ENCODE measurements at places on chromosomes 12 and 14. TPM values are rescaled to one million over a fixed set of nuclear protein-coding genes. Genes with fewer than 3 reads are reported as not detected.

GRCh38 chr14:75515629-75515996 is 6.7 kb upstream of the BATF start:
- DNase-seq: no peak

GRCh38 chr12:24696800-24697199 is 252.1 kb downstream of the BCAT1 start:
- no peak for DNase-seq

- no peak for DNase-seq
These were observed 2.6 kb downstream of the PLA2G1B start for GRCh38 chr12:120324841-120325417.

GRCh38 chr14:97718886-97719442 is 921.8 kb downstream of the VRK1 start:
- DNase-seq: no peak

DNA sequence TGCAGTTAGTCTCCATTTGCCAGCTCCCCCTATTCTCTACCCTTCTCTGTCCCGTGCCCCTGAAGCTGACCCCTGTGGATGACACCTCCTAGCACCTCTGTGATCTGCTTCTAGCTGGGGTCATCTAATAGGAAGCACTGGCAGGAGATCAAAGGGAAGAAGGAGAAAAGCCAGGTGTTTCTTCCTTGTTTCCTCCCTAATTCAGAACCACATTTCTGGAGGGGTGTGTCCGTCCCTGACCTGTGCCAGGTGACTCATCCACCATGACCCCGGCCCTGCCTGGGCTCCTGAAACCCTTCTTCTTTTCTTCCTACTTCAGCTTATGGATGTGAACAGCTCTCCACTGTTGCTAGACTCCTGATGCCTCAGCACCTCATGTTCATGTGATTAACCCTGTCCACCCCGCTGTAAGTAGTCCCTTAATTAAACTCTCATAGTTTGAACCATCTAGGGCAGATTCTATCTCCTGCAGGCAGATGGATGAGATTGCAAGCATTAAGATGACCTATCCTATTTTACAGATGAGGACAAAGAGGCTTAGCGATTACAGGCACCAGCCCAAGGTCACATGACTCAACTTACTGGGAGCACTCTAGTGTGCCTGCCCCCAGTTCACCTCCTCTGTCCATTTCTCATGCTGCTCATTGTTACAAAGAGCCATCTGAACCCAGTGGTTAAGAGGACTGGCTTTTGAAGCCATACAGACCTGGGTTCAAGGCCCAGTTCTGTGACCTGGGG is 770.5 kb downstream of the MED13L start:
- no peak for DNase-seq

DNA sequence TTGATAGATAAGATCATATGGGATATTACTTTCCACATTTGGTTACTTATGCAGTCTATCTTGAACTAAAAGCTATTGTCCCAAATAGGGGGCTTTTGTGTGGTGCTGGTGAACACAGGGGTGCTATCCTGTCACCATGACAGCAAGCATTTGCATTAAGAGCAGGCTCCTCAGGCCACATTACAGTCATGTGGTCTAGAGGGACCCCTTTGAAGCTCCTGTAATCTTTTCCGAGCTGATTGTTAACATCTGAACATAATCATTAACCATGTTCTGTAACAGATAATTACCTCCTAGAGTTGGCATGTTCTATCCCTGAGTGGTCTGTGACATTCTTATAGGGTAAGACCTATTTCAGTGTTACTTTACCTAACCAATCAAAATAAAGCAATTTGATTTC is 178.8 kb downstream of the KTN1 start:
- DNase-seq: no peak

- DNase-seq: no peak
These were observed 173.3 kb downstream of the ANO2 start for GRCh38 chr12:5771756-5772155.

DNA sequence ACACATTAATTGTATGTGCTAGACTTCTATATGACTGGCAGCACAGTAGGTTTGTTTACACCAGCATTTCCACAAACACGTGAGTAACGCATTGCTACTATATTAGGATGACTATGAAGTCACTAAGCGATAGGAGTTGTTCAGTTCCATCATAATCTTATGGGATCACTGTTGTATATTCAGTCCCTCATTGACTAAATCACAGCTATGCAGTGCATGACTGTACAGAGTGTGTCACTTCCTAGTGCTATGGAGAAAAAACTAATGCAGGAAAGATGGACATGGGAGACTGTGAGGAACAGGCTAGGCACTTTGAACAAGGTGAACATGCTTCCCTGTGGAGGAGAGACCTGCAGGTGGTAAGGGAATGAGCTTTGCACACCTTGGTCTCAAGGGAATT is 259.8 kb downstream of the NUAK1 start:
- DNase-seq: no peak

DNA sequence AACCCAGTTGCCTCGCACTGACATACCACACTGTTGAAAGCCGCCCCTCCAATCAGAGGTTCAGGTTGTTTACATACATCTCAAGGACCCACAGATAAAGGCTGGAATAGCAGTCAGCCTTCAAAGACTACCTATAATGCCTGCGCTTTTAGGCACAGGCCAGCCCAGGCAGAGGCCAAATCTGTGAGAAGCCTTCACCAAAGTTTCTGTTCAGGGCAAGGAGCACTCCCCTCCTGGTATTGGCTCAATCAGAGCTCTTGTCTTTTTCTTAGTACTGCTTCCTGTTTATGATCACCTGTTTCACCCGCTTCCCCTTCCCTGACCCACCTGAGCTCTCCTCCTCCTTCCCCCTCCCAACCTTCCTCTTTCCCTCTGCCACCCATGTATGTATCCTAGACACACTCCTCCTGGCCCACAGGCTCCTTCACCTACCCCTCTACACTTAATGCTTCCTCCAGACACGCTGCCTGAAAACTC is 34.8 kb downstream of the DUSP16 start:
- DNase-seq: no peak

GRCh38 chr12:70045514-70045913 is 197.7 kb upstream of the CNOT2 start:
- no peak for DNase-seq

NTN4 gene
- 76.7 TPM for total RNA-seq

GRCh38 chr14:64974563-64974962 is 2.4 kb upstream of the RAB15 start:
- DNase-seq: no peak

DNA sequence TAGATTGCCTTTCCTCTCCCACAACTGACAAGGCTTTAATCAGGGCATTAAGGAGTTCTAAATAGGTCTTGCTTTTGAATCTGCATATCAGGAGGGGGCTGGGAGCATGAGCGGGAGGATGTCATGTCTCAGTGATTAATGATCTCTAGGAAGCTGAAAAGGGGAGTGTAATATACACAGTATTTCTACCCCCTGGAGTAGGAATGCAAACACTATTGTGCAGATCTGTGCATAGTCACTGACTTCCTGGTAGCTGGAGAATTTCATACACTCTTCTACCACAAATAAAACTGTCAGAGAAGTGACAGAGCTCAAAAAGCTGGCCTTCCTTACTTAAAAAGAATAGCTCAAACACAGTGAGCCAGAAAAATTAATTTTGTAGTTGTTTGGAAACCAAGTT is 65.8 kb downstream of the RIC8B start:
- peak; percentile 62 for DNase-seq

DNA sequence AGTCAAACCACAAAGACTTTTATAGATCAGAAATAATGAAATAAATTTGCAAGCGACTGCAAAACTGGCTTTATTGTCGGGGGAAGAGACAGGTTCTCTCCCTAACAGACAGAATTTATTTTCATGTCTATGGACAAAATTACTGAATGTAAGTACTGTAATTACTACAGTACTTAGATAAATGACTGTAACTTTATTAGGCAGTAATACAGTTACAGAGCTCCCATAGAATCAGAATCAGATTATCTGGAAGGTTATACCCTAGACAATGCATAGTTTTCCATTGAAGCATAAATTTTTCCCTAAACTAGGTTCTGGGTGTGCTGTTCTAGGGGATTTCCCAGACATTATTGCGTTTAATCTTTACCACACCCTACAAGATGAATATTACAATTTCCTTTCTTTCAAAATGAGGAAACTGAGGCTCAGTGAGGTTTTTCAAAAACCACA is 114.2 kb downstream of the C12orf75 start:
- no peak for DNase-seq

- DNase-seq: no peak
These were observed 44.4 kb downstream of the TBX5 start for GRCh38 chr12:114361545-114361944.

DTD2 gene
- total RNA-seq: 44.6 TPM

TOMM20L gene
- not detected for total RNA-seq

- DNase-seq: no peak
These were observed 679.3 kb downstream of the BCL11B start for GRCh38 chr14:98592611-98593170.

DNA sequence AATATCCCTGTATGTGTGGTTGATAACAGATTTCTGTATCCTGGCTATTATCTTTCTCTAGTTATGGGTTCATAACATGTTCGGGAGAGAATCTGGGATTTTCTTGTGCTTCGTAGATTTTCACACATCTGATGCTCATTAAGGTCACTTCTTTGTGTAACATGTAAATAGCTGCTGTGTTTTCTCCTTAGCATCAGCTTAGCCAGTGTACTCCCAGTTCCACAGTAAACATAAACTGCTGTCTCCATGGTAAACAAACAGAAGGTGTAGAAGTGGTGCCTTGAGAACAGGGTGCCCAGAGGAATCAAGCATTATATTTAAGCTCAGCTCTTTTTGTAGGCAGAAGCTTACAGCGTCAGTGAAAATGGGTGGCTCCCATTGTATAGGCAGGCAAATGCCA is 88.0 kb downstream of the ANO6 start:
- DNase-seq: no peak

DNA sequence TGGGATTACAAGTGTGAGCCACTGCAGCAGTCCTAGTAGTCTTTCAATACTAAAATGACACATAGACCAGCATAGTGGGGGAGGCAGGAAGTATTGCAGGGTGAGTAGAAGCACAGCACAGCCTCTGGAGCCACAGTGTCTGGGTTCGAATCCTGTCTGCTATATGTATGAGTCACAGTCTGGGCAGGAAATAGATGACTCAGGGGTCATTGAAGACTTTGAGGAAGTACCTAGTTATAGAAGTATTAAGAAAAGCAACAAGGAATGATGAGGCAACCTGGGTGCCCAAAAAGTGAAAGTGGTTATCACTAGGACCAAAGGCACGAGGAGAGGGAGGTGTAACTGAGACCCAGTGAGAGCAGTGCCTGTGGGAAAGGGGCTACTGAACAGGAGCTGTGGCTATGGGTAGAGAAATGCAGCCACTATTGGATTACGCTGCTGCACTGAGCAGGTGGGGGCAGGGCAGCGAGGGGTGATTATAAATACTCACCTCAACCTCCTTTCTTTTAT is 124.0 kb downstream of the PDE3A start:
- peak; percentile 7 for DNase-seq

- DNase-seq: no peak
These were observed 161.3 kb downstream of the ZFP36L1 start for GRCh38 chr14:68631394-68632053.

MAP1LC3B2 gene
- 1.2 TPM for total RNA-seq

RNASE7 gene
- not detected for total RNA-seq

DNA sequence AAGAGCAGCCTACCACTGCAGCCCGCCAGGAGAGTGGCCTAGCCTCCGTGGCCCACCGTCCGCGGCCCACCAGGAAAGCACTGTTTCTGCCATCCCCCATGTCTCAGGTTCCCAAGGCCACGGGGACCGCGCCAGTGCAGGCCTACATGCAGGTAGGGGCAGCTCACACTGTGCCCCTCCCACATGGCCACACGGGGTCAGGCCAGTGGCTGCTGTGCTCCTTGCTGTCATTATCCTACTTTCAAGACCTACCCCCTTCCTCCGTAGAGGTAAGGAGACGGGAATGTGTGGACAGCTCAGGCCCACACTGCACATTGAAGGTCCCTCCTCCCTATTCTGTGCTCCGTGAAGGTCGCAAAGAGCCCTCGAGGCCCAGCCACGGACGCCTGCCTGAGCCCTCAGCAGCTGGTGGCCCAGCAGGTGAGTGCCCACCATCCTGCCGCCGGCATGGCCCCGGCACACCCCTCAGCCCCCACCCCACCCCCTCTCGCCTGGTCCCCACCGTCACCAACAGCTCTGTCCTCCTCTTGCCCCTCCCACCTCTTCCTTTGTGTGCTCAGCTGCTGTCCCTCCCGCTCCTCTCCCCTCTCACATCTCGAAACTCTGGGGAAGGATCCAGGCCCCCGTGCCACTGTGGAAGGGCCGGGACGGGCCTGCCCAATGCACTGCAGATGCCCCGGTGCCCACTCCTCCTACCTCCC is 10.0 kb downstream of the DDX51 start:
- DNase-seq: no peak

IQSEC3 gene
- 4.0 TPM for total RNA-seq

GRCh38 chr12:63820427-63820826 is 24.1 kb upstream of the SRGAP1 start:
- no peak for DNase-seq

KRT5 gene
- total RNA-seq: not detected

- DNase-seq: no peak
These were observed at the start of gene ST8SIA1 for GRCh38 chr12:22334410-22335100. Gene ST8SIA1 (minus strand): TSS chr12:22334707. CDS start chr12:22334232, 475 bp downstream.

- DNase-seq: no peak
These were observed 10.3 kb downstream of the WASHC3 start for GRCh38 chr12:102051431-102051965.

GRCh38 chr12:131915000-131915689 is 13.9 kb upstream of the PUS1 start:
- DNase-seq: no peak

PAPOLA gene
- 100 TPM for total RNA-seq

DDX11 gene
- 38.2 TPM for total RNA-seq

- DNase-seq: no peak
These were observed 381.7 kb upstream of the CCDC196 start for GRCh38 chr14:66104486-66104885.

- DNase-seq: no peak
These were observed 3.7 kb downstream of the SLC38A1 start for GRCh38 chr12:46265102-46265501.

GRCh38 chr12:53179687-53180219 is 769 bp upstream of the ZNF740 start:
- DNase-seq: no peak

GRCh38 chr14:100777818-100778525 is 47.9 kb upstream of the MEG3 start:
- DNase-seq: no peak

DNA sequence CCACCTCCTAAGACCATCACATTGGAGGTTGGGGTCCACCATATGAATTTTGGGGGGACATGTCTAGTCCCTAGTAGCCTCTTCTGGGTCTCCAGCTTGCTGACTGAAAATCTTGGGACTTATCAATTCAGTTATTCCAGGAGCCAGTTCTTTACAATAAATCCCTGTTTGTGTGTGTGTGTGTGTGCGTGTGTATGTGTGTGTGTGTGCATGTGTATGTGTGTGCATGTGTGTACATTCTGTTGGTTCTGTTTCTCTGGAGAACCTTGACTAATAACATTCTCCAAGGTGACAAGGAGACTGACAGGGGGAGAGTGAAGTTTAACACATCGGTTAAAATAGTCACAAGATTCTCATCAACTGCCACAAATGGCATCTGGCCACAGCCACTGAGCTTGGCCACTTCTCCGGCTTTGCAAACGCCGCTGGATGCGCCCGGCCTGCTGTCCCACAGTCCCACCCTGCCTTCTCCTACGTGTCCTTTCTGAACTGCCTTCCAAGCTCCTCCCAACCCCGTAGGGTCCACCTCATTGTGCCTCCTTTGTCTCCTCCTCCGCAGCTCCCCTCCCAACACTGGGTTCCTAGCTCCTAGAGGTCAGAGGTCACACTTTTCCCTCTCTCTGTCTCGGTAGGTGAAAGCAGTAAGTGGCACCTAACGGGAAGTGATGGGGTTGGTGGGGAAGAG is 88.1 kb upstream of the DIO3 start:
- no peak for DNase-seq

GRCh38 chr12:3745152-3745551 is 7.8 kb downstream of the CRACR2A start:
- DNase-seq: no peak

- no peak for DNase-seq
These were observed 6.5 kb downstream of the CLMN start for GRCh38 chr14:95313190-95313589.
